ENCODE measurements at places on chromosomes 3 and 15. TPM values are rescaled to one million over a fixed set of nuclear protein-coding genes. Genes with fewer than 3 reads are reported as not detected.

- peak; percentile 75 for DNase-seq
Measured at GRCh38 chr3:55202326-55202725, 274.5 kb upstream of the LRTM1 start.

P2RY13 gene
- total RNA-seq: not detected

NAA80 gene
- total RNA-seq: 13.1 TPM

NEK10 gene
- 8.4 TPM for total RNA-seq

GRCh38 chr3:120432150-120432860 is 18.5 kb downstream of the FSTL1 start:
- no peak for DNase-seq

DNA sequence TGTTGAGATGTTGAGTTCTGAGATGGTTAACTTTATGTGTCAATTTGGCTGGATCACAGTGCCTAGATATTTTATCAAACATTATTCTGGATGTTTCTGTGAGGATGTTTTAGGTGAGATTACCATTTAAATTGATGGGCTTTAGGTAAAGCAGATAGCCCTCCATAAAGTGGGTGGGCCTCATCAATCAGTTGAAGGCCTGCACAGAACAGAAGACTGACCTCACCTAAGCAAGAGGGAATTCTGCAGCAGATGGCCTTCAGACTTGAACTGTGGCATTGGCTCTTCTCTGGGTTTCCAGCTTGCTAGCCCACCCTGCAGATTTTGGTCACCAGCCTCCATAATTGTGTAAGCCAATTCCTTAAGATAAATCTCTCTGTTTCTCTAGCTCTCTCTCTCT is 260.4 kb upstream of the VEPH1 start:
- DNase-seq: no peak

DNA sequence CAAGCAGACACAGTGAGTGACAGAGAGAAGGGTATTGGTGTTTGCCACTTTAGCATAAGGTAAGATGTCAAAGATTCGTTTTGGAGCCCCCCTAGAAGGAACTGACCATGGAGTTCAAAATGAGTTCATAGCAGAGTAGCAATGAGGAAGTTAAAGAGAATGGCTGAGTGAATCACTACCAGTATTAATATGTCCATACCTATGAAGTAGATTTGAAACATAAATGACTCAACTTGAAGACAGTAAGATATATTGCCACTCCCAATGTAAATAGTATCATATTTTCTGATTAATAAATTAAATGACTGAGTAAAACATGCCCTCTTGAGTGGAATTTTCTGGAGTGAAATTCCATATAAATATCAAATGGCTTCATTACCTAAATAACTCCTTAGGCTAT is 675.1 kb downstream of the NLGN1 start:
- DNase-seq: no peak

DNA sequence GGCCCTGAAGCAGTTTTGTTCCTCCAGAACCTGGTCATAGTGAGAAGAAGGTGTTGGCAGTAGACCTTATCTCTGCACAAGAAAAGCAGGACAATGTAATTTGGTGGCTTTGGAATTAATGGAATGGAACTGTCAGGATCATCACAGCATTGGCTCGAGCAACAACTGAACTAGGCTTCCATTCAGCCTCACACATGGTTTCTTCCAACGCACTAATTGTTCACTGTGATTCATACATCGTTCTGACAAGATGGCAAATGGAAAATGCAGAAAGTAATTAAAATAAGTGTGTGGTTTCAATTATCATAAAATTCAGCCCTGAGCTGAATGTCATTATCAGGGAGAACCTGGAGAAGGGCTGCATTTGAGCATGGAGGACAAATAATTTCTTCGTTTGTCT is 80.6 kb downstream of the MFSD1 start:
- no peak for DNase-seq

PDIA3 gene
- 217 TPM for total RNA-seq

- DNase-seq: no peak
Measured at GRCh38 chr3:160038862-160039562, 50.4 kb downstream of the IL12A start.

GRCh38 chr3:38576131-38576525 is 73.4 kb downstream of the SCN5A start:
- DNase-seq: no peak

DNA sequence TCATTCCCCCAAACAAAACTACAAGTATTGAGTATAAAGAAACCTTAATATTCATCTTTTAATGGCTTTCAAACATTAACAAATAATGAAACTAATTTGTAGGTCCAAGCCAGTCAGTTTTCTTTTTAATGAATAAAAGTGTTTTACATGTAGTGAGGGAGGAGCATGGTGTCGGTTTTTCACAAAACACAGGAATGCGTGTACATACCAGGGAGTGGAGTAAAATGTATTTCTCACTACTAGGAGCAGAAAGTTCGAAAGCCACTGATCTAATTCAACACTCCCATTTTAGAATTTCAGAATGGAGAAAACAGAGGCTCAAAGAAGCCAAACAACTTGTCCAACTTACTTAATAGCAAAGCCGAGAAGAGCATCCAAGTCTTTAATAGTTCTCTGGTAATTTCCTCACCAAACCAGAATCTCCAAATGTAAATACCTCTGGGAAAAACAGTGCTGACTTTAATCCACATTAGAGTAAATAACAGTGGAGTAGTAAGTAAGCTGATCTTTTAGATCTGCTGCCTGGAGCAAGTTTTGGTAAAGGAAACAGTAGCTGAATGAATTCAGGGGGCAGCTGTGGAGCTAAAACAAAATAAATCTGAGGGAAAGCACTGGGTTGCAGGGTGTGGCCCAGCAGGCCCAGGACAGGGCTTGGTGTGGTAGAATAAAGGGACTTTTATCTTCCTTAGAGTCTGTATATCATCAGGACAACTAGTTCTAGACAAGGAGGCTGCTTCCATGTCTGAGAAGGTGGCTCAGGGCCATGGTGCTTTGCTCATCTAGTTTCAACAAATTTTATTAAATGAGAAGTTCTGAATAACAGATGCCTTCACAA is 7.9 kb downstream of the ANP32A start:
- no peak for DNase-seq

RNF13 gene
- 49.5 TPM for total RNA-seq

DNA sequence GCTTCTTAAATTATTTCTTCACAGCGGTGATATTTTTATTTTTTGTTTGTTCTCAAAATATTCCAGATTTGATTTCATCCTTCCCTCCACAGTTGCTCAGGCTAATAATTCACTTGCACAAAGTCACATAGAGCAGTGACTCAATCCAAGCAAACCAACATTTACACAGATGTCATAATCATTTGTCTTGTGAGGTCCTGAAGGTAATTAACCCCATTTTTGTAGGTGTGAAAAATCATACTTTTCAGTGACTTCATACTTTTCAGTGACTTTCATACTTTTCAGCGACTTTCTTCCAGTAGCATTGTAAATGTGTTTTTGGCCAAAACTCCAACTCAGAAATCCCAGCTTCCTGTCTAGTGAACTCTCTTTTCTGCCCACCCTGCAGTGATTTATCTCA is 32.1 kb downstream of the CD200 start:
- DNase-seq: no peak

VIPR1 gene
- not detected for total RNA-seq

DNA sequence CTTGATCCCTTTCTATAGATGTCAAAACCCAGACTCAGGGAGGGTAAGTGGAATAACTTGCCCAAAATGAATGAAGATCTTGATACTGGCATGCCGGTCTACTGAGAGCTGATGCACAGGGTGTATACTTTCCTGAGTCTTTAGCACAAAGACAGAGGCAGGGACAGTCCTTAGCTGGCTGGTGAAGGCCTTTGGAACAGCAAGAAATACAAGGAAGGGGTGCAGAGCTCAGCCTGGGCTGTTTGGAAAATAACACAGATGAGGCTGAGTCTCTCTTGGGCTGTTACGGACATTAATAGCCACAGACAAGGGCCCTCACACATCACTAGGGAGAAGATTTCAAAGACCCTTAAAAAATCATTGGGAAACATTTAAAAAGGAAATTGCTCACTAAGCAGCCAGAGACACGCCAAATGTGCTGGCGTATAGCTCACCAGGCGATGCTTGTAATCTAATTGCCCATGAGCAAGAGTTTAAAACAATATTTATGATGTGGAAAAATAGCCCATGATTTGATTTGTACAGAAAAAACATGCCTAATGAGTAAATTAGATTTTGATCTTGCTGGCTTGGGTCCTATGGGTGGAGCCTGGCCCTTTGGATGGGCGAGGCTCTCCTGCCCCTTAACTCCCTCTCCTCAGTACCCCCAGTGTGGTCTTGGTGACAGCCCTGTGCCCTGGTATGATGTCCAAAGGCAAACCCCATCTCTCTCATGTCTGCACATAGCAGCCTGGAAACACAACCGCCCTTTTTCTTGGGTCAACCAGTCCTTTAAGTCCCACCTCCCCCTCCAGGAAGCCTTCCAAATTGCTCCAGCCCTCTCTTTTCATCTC is 81.8 kb upstream of the MRPS22 start:
- no peak for DNase-seq

DNA sequence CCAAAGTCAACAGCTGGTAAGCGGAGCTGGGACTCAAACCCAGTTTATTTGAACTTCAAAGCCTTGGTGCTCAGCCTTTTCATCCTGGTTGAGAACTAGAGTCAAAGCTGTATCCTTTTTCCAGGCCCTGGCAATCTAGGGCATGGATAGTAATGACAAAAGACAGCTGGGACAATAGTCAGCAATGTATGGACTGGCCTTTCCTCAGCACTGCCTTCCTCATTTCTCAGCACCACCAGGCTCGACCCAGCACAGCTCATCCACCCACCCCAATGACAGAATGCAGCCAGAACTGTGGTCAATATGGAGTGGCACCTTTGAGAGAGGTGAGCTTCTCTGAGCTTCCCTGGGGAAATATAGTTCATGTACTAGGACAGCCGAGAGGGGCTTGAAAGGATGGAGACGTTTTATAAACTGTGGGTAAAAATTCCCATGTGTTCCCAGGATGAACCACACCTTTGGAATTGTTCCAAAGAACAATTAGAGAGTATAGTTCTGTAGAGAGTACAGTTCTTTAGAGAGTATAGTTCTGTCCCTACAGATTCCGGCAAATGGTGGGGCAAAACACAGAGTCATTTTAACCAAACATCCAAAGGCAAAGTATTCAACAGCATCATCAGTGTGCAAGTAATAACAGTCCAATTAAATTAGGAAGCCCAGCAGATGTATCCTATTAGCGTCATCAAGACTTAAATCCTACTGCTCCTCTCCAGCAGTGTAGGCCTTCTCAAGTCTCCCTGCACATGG is 30.2 kb upstream of the IREB2 start:
- DNase-seq: no peak

HESX1 gene
- total RNA-seq: not detected

KCNMB3 gene
- total RNA-seq: 3.5 TPM

CMTM8 gene
- total RNA-seq: 3.5 TPM

DNA sequence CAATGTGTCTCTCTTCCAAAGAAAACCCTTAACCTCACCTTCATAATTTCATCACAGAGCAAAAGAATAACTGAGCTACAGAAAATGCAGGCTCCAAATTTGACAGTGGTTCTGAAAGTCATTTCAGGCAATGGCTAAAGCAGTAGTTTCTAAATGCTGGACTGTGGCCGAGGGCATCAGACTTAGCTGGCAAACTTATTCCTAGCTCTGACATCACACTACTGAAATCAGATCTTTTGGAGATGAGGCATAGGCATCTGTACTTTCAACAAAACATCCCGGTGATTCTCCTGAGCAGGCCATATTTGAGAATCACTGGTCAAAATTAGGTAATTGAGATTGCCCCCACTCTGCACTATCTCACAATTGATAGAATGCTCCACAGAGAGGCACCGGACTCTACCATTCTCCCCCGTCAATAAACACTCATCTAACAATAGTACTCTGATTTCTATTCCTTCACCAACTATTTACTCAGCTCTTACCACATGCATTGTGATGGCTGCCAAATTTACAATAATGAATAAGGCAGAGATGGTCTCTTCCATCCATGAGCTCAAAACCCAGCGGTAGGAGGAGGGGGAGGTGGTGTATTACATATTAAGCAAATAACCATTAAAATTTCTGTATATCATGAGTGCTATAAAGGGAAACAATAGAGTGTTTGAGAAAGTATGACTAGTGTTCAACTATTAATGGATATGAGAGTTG is 57.3 kb upstream of the SPRED1 start:
- DNase-seq: no peak

ADGRG7 gene
- total RNA-seq: not detected

- DNase-seq: no peak
Measured at GRCh38 chr3:33795131-33795530, 3.3 kb upstream of the PDCD6IP start.

GRCh38 chr3:170469151-170470062 is 50.7 kb downstream of the CLDN11 start:
- peak; percentile 12 for DNase-seq

NDN gene
- not detected for total RNA-seq

DNA sequence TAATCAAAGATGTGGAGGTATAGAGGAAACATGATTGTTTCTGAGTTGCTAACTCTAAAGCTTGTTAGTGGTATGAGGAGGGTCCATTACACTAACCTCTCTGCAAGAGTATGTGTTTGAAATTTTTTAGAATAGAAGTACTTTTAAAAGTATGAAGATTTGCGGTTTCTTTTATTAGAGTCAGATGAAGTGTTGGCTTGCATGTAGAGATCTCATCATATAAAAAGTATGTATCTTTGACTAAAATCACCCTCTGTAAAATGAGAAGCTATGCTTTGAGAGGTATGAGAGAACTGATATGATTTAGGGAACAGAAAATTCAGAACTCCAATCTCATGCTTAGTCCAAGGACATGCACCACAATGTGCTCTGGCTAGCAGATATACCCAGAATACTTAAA is 140.4 kb upstream of the MBNL1 start:
- no peak for DNase-seq

RARB gene
- total RNA-seq: 0.62 TPM

DNA sequence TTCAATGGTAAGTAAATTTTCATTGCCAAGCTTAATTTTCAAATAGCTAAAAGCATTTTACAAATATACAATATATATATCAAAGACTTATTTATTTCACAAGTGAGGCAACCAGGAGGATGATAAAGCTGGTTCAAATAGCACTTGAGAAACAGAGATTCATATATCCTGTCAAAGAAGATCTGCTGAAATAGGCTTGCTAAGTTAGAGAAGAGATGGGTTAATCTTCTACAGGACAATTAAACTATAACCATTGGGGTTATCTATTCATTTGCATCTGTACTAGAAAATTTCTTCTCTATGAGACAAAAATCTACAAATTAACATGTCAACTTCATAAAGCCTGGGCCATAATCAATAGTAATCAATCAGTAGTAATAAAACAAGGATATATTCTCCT is 637.7 kb upstream of the UBE2E2 start:
- no peak for DNase-seq

NR2F2 gene
- 16.2 TPM for total RNA-seq

GRCh38 chr3:140553591-140553990 is 124.3 kb upstream of the TRIM42 start:
- no peak for DNase-seq

AQP9 gene
- not detected for total RNA-seq

DNA sequence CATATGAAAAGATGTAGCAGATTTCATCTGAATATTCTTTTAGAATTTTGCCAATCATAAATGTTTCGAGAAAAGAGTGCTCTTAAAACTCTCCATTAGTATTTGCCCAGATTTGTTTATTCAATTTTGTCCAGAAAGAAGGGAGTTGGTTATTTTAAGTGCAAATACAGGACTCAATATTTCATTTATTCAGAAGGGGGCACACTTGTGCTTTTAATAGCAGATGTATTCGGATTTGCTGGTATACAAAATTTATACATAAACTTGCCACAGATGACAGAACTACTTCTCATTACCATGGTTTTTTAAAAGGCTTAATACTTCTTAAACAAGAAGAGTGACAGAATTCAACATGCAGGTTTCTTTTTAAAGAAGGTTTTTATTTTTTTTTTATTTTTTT is 69.8 kb upstream of the GRM7 start:
- DNase-seq: no peak

EFHB gene
- not detected for total RNA-seq

C3orf20 gene
- not detected for total RNA-seq

- DNase-seq: no peak
Measured at GRCh38 chr3:66411474-66411873, 89.3 kb downstream of the LRIG1 start.

Measured in A172 (cell line).